ENCODE measurements at places on chromosomes 4 and X.

GRCh38 chr4:93183576-93183975 is 645.0 kb upstream of the ATOH1 start:
- no peak for DNase-seq

DNA sequence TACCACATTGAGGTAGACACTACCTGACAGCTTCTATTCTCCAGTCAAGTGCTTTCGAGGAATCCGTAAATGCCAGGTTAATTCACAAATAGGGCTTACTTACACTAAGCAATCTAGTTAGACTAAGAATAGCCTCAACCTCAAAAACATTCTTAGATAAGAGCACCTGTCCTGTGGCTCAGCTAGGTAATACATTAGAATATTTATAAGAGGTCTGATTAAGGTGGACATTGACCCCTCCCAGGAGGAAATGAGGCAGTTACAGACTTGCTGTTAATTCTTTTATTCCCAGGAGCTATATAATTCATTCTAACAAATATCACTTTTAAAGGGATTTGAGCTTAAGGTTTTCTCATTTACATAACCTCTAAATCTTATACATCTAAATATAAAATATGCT is 758.1 kb downstream of the GRID2 start:
- DNase-seq, result no peak

DNA sequence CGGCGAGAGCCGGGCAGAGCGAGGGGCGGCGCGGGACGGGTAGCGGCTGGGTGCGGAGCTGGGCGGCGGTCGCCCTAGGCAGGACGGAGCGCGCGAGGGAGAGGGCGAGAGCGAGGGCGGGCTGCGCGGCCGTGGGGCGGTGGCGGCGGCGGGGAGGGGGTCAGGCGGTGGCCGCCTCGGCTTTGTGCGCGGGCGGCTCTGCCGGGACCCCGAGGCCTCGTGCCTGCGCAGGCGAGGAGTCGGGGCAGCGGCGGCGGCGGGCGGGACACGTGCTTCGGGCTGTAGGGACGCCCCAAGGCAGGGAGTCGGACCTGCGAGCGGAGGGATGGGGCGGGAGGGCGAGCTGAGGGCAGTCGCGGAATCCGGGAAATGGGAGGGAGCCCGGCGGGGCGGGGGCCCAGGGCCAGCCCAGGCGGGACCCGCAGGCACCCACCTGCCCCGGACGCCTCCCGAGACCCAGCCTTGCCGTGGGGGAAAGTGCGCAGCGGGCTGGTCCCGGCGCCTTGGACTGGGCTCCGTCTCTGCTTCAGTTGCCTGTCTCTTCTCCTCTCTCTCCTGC is 465 bp downstream of the BMPR1B start:
- no peak for DNase-seq

DNA sequence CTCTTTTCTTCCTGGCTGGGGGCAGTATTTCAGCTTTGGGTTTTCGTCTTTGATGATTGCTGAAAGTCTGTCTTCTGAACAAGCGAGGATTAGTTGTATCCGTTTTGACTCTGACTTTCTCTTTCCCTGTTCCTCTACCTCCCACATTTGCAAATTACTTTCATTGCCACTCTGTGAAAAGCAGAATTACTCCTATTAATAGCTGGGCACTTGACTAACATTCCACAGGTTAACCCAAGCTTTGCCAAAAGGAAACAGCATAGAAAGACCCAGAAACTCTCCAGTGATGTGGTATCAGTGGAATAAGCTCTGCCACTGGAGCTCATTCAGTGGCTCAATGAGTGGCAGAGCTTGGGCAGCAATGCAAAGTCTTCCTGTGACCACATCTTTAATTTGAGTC is 238.9 kb downstream of the PALLD start:
- no peak for DNase-seq

- DNase-seq, result no peak
Observed at GRCh38 chrX:40514376-40514775, 66.4 kb upstream of the ATP6AP2 start.

DNA sequence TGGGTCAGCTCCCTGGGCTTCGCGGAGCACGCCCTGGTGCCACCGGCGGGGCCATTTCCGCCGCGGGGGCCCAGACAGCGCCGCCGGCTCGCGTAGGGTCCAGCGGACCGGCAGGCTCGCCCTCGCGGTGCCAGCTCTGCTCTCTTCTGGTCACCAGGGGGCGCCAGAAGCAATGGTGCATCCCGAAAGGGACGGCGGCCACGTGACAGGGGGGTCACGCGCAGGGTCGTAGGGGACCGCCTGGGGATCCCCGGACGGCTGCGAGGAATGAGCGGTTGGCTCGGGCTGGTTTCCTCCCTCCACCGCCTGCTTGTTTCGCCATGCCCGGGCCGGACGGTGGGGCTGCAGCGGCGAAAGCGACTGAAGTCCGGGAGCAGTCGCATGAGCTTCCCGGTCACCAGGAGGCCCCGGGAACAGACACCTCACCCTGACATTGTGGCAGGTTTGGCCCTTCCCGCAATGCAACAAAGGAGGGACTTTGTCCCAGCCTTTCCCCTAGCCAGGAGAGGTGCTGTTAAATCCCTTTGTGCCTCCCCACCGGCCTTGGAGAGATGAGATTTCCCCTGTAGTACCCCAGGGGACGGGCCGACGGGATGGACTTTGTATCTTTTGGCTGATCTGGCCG is 15.8 kb downstream of the ZCCHC12 start:
- peak; percentile 83 for DNase-seq

- no peak for DNase-seq
Observed at GRCh38 chrX:16479206-16479869, 170.6 kb upstream of the S100G start.

GRCh38 chrX:134570899-134571298 is 87.4 kb downstream of the PLAC1 start:
- no peak for DNase-seq

DNA sequence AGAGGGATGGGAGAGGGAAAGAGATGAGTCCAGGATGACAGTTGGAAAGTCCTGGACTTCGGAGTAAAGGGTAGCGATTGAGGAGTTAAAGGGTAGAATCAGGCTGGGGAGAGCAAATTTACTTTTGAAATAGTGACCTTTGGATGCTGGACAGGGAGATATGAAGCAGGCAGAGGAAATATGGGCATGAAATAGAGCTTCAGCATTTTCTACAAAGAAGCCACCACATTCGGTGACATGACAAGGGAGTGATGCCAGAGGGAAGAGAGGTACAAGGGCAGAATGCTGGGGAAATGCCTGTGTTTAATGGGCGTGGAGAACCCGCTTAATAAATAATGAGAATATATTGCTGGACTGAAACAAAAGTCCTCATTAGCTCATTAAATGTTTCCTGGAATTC is 92.7 kb downstream of the TBL1X start:
- DNase-seq, result no peak

- no peak for DNase-seq
Observed at GRCh38 chrX:37912304-37912703, 64.9 kb upstream of the DYNLT3 start.

DNA sequence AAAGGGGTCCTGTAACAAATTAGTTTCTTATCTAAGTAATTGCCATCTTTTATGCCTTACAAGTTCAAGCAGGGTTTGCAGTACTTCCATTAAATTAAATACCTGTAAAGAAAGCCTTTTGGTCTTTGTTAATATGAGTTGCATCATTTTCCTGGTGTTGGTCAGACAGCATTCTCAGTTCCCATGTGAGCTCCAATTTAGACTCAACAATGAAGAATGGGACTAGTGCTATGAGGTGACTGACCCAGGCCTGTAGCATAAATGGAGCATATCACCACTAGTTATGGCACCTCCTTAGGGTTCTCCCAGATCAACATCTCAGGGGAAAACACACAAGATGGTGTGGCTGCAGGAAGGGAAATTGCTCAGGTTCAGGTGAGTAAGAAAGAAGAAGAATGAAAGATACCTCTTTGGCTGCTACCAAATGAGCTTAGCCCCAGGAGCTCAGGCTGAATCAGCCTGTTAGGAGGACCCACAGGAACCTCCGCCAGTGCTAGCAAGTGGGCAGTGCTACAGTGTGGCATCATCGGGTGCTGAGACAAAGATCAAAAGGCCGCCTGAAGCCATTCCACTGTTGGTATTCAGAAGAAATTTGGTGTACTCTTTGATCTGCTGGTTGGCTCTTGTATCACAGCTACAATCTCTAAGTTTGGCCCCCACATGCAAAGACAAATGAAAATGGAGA is 1.8 kb downstream of the TTC29 start:
- no peak for DNase-seq

DNA sequence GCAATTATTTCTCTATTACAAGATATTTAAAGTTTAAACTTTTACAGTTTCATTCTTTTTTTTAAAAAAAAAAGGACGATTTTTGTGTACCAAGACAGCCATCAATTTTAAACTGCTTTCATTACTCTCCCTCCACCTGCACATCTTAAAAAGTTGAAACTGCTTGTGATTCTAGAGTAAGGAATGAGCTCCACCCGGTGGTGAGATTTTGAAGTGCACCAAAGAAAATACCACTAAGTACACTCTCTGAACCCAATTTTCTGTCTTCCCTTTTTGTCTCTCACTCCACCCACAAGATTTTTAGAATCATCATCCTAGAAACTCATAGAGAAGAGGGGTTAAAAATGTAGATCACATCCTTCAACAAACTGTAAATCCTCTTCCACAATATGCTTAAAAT is 91.3 kb upstream of the WDR44 start:
- no peak for DNase-seq

DNA sequence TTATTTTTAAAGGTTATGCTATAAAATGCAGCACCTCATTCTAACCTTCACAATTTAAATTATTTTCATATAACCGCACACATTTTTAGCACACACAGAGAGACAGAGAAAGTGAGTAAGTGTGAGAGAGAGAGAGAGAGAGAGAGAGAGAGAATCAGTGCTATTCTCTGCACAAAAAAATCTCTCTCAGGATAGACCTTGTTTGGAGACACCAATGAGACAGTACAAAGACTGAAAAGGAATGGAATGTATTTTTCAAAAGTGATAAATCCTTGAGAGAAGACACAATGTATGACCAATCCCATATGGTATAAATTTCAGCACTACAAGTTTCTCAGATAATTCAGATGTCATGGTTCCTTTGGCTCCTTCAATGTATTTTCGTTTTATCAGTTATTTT is 132.1 kb upstream of the PCDH18 start:
- no peak for DNase-seq

DNA sequence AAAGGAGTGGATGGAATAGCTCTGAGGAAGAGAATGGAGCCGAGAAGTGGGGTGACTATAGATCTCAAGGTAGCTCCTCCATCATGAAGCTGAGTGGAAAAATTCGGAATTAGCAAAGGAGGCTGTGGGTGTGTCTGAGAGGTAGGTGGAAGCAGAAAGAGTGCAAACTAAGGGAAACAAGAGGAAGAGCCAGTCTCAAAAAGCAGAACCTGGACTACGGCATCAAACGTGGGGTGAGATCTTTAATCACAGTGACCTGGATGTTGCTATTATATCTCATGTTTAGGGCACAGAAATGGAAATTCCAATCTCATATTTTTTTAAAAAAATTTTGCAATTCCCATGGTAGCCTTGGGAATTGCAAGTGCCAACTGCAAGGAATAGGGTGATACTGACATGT is 162.5 kb upstream of the RASGEF1B start:
- DNase-seq, result no peak

GRCh38 chr4:41505161-41505661 is 32.7 kb upstream of the LIMCH1 start:
- DNase-seq, result peak; percentile 28

All from caudate nucleus (tissue), 63 donors.